Mesenteric fat pad (tissue), 1 donor: ENCODE measurements at places on chromosomes 7 and 10. TPM values are rescaled to one million over a fixed set of nuclear protein-coding genes. Genes with fewer than 3 reads are reported as not detected.

PBLD gene
- total RNA-seq: 9.2 TPM

ACTL6B gene
- not detected for total RNA-seq

CTAGE4 gene
- 0.58 TPM for total RNA-seq

GDF2 gene
- total RNA-seq: not detected

TNRC18 gene
- 69.4 TPM for total RNA-seq

NOS3 gene
- 57.1 TPM for total RNA-seq

PKD2L1 gene
- total RNA-seq: 0.39 TPM
